ENCODE measurements at places on chromosomes 16 and 17. TPM values are rescaled to one million over a fixed set of nuclear protein-coding genes. Genes with fewer than 3 reads are reported as not detected.

DNA sequence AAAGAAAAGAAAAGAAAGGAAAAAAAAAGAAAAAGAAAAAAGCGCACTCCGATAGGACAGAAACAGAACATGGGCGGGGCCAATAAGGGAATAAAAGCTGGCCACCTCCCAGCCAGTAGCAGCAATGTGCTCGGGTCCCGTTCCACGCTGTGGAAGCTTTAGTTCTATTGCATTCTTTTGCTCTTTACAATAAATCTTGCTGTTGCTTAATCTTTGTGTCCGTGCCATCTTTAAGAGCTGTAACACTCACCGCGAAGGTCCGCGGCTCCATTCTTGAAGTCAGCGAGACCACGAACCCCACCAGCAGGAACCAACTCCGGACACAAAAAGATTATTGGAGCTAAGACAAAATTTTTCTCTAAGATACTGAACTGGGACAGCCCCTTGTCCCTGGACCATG is 3.1 kb upstream of the ARL5C start:
- no peak for DNase-seq

DNA sequence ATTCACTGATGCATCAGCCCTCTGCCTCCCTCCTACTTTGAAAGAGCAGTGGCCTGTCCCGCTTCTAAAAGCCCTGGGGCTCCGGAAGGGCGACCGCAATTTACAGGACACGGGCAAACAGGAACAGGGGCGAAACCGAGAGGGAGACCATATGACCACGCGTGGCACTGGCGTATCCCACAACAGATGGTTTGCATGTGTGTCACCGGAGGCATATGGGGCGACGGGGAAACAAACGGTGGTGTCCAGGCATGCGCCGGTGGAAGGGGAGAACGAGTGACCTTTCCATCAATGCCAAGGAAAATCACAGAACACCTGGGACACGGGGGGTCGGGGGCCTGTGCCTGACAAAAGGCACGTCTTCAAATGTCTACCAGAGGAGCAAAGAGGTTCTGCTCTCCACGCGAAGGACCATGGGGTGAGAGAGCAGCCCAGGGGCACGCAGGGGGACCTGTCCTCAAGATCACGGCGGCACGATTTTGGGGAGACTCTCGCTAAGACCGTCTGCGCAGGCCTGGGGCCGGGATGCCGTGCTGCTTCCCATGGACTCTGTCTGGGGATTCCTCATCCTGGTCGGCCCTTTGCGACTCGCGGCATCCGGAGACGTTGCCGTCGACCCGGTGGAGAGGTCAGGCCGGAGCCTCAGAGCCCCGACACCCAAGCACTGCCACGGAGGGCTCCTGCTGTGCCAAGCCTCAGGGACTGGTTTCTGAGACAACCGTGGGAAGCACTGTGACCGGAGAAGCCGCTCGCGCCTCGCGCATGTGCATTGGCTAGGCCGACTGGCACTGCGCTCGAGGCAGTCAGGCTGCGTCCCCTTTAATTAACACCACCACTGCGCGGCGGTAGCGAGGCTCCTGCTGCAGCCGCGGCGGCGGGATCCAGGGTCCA is 12.8 kb upstream of the KCNJ18 start:
- no peak for DNase-seq

GRCh38 chr16:15644267-15644961 is 1.5 kb upstream of the MARF1 start:
- DNase-seq = no peak

The PKMYT1 gene
- total RNA-seq = 6.1 TPM

DNA sequence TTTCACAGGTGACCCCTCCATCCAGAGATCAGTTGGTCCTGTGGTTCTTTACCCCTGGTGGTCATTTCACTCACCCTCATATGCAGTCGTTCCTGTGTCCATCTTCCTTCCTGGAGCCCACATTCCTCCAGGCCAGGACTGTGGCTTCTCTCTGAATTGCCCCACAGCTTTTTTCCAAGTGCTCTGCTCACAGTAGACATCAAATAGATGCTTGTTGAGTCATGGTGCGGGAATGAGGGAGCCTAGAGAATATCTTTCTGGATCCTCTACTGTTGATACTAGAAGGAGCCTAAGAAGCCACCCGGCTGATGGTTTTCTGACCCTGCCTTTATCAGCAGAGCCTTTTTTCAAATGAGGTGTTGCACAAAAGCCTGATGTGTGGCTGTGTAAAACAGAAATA is 10.4 kb downstream of the USB1 start:
- DNase-seq = no peak
